PC-9 (cell line): ENCODE measurements at places on chromosomes 3 and 15. TPM values are rescaled to one million over a fixed set of nuclear protein-coding genes. Genes with fewer than 3 reads are reported as not detected.

Gene GOLGA6A
- total RNA-seq, result 1.2 TPM in 1 of 2 replicates, not detected in the other

Gene ANKRD63
- not detected in 2 replicates for total RNA-seq

Gene IGF1R
- total RNA-seq, result 71.3 and 78.9 TPM in 2 replicates

Gene LTK
- 0.11 and 0.28 TPM in 2 replicates for total RNA-seq

Gene GOLGA8B
- 67.3 and 77.8 TPM in 2 replicates for total RNA-seq

Gene MEGF11
- total RNA-seq, result not detected in 2 replicates

Gene ZNF662
- 7.5 and 9.2 TPM in 2 replicates for total RNA-seq

DNA sequence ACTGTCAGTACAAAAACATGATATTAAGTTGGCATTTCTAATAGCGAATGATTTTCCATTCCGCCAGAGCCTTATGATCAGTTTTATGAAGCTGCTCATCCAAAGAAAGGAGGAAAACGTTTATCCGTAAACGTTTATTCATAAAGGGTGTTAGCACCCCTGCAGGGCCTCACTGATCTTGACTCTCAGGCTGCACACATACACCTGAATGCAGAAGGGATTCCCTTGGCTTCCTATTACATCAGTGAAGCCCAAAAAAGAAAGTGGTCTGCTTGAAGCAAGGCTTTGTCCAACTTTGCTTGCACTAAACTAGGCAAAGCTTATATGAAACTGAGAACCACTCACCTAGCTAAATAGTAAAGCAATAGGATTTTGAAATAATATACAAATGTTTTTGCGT is 659.5 kb upstream of the CADM2 start:
- no peaks in the 10 kb centered on the region for H3K4me1 ChIP-seq
- no peaks in the 10 kb centered on the region for H3K36me3 ChIP-seq
- no peaks in the 10 kb centered on the region for H3K27me3 ChIP-seq

- no peaks in the 10 kb centered on the region for H3K36me3 ChIP-seq
- 0 out of 2 replicates have a peak overlapping the region, but pooled peaks have one; percentile 19 for H3K27ac ChIP-seq
- DNase-seq, result no peak
Measured at GRCh38 chr3:48896936-48897335, 1.7 kb downstream of the SLC25A20 start.

DNA sequence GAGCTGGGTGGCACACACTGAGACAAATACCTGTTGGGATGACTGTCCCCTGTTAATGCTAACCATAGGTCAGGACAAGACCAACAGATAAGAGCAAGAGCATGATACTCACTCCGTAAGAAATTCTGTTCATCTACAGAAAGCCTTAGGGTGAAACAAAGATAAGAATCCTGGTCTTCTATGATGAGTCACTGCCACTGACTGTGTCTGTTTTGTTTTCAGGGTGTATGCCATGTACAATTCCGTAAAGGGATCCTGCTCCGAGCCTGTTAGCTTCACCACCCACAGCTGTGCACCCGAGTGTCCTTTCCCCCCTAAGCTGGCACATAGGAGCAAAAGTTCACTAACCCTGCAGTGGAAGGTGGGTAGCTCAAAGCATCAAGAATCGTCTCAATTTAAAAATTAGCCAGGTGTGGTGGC is 141.1 kb downstream of the GHSR start:
- H3K27me3 ChIP-seq, result no peaks in the 10 kb centered on the region
- H3K4me3 ChIP-seq, result no peak overlapping the region
- H3K36me3 ChIP-seq, result peaks cover 86% of the 10 kb centered on the region
- H3K27ac ChIP-seq, result peak overlapping the region; percentile 78

- no peaks in the 10 kb centered on the region for H3K4me1 ChIP-seq
- H3K36me3 ChIP-seq, result no peaks in the 10 kb centered on the region
Measured at GRCh38 chr3:31157047-31157694, 262.7 kb upstream of the GADL1 start.

GRCh38 chr15:51252671-51253070 is 85.7 kb downstream of the CYP19A1 start:
- no peaks in the 10 kb centered on the region for H3K36me3 ChIP-seq
- no peak overlapping the region for H3K27ac ChIP-seq
- no peaks in the 10 kb centered on the region for H3K27me3 ChIP-seq
- no peaks in the 10 kb centered on the region for H3K4me1 ChIP-seq
- H3K4me3 ChIP-seq, result no peak overlapping the region
- no peak for DNase-seq

DNA sequence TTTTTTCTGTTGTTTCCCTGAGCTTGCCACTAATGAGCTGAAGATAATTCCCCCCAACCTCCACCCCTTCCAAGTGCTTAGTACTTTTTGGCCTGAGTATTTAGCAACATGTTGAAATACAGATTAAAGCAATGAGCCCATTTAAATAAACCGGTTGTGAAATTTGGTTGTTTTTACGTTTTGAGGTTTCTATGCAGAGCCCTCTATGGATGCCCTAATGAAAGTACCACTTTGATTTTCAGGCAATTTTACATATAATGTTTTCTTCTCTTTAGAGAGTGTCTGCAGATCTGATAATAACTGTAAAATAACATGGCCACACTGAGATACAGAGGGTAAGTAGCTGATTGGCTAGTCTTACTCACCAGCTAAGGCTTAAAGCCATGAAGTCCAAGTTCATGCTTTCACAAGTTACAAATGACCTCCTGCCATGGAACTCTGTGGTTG is 139.4 kb upstream of the SLC7A14 start:
- H3K4me1 ChIP-seq, result peaks cover 27% of the 10 kb centered on the region
- H3K27ac ChIP-seq, result no peak overlapping the region
- H3K4me3 ChIP-seq, result no peak overlapping the region

GRCh38 chr3:143998266-143998665 is 26.6 kb downstream of the DIPK2A start:
- H3K4me3 ChIP-seq, result no peak overlapping the region
- DNase-seq, result no peak
- 0 out of 2 replicates have a peak, but pooled peaks cover 4% of the 10 kb centered on the region for H3K36me3 ChIP-seq
- no peaks in the 10 kb centered on the region for H3K4me1 ChIP-seq

DNA sequence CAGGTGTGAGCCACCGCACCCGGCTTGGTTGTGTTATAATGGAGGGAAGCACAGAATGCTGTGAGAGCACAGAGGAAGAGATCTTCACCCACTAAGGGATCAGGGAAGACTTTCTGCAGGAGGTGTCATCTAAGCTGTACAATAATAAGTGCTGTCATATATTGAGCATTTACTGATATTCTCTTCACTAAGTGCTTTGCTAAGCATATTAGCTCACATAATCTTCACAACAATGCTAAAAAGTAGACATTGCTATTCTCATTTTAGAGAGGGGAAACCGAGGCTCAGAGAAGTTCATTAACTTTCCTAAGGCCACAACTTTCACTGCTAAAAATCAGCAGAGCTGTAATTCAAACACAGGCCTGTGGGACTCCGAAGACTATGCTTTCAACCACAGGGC is 115.3 kb downstream of the CORO2B start:
- no peak for DNase-seq
- H3K27me3 ChIP-seq, result no peaks in the 10 kb centered on the region
- no peaks in the 10 kb centered on the region for H3K36me3 ChIP-seq
- no peaks in the 10 kb centered on the region for H3K4me1 ChIP-seq

GRCh38 chr15:41545218-41545617 is 1.2 kb upstream of the RPAP1 start:
- DNase-seq, result no peak
- H3K27ac ChIP-seq, result no peak overlapping the region
- H3K27me3 ChIP-seq, result no peaks in the 10 kb centered on the region
- H3K4me3 ChIP-seq, result no peak overlapping the region
- H3K4me1 ChIP-seq, result peaks cover 20% of the 10 kb centered on the region

GRCh38 chr3:23859012-23859743 is 53.4 kb downstream of the UBE2E1 start:
- no peaks in the 10 kb centered on the region for H3K27me3 ChIP-seq
- H3K4me3 ChIP-seq, result no peak overlapping the region; the same call in 1 of the 2 replicates
- peak overlapping the region; percentile 45 for H3K27ac ChIP-seq
- peaks cover 36% of the 10 kb centered on the region for H3K4me1 ChIP-seq
- H3K36me3 ChIP-seq, result peaks cover 3% of the 10 kb centered on the region; the same call in 1 of the 2 replicates

- peak overlapping the region; percentile 96; the same call in 1 of the 2 replicates for H3K4me3 ChIP-seq
- no peak for DNase-seq
- peaks cover 37% of the 10 kb centered on the region for H3K36me3 ChIP-seq
- peaks cover 45% of the 10 kb centered on the region for H3K4me1 ChIP-seq
- no peaks in the 10 kb centered on the region for H3K27me3 ChIP-seq
- H3K27ac ChIP-seq, result 0 out of 2 replicates have a peak overlapping the region, but pooled peaks have one; percentile 55
Measured at GRCh38 chr3:52684184-52684583, 1.5 kb downstream of the PBRM1 start.

GRCh38 chr15:90489514-90489913 is 40.2 kb upstream of the CRTC3 start:
- H3K27me3 ChIP-seq, result no peaks in the 10 kb centered on the region
- H3K36me3 ChIP-seq, result peaks cover 37% of the 10 kb centered on the region
- H3K27ac ChIP-seq, result no peak overlapping the region
- no peaks in the 10 kb centered on the region for H3K4me1 ChIP-seq

DNA sequence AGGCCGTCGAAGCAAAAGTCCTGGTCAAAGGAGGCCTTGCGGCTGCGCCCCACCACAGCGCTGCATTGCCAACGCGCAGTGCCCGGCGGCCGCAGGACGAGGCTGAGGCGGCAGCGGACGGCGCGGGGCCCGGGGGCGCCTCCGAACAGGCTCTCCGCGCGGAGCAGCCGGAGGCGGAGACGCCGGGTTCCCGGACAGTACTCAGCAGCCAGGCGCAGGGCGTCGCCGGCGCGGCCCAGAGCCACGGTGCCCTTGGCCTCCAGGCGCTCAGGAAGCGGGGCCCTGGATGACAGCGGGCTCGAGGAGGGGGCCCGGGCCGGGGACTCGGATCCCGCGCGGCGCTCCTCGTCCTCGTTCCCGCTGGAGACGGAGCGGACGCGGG is 1.1 kb downstream of the C2CD4B start:
- no peak overlapping the region for H3K4me3 ChIP-seq
- no peaks in the 10 kb centered on the region for H3K27me3 ChIP-seq
- H3K4me1 ChIP-seq, result no peaks in the 10 kb centered on the region
- H3K27ac ChIP-seq, result no peak overlapping the region
- H3K36me3 ChIP-seq, result no peaks in the 10 kb centered on the region
- DNase-seq, result no peak

GRCh38 chr3:5798809-5799208 is 611.3 kb downstream of the EDEM1 start:
- H3K36me3 ChIP-seq, result no peaks in the 10 kb centered on the region
- H3K27ac ChIP-seq, result no peak overlapping the region
- peak; percentile 52 for DNase-seq
- H3K4me3 ChIP-seq, result no peak overlapping the region

GRCh38 chr3:127960421-127960965 is 45.5 kb downstream of the KBTBD12 start:
- no peak overlapping the region for H3K4me3 ChIP-seq
- no peaks in the 10 kb centered on the region for H3K36me3 ChIP-seq
- DNase-seq, result no peak
- H3K4me1 ChIP-seq, result peaks cover 34% of the 10 kb centered on the region
- H3K27ac ChIP-seq, result no peak overlapping the region

DNA sequence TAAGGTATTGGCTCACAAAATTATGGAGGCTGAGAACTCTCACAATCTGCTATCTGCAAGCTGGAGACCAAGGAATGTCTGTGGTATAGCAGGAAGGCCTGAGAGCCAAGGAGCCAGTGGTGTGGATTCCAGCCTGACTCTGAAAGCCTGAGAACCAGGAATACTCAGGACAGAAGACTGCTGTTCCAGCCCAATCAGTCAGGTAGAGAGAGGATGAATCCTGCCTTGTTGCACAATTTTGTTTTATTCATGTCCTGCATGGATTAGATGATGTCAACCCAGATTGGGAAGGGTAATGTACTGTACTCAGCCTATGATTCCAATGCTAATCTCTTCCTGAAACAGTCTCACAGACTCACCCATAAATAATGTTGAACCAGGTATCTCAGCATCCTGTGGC is 312.4 kb upstream of the KCNMB2 start:
- H3K27me3 ChIP-seq, result no peaks in the 10 kb centered on the region
- no peaks in the 10 kb centered on the region for H3K4me1 ChIP-seq
- H3K27ac ChIP-seq, result no peak overlapping the region

- no peaks in the 10 kb centered on the region for H3K4me1 ChIP-seq
- DNase-seq, result no peak
- H3K36me3 ChIP-seq, result no peaks in the 10 kb centered on the region
- H3K27me3 ChIP-seq, result peaks cover 32% of the 10 kb centered on the region
- no peak overlapping the region for H3K4me3 ChIP-seq
Measured at GRCh38 chr3:38725726-38726419, 76.4 kb upstream of the SCN5A start.

DNA sequence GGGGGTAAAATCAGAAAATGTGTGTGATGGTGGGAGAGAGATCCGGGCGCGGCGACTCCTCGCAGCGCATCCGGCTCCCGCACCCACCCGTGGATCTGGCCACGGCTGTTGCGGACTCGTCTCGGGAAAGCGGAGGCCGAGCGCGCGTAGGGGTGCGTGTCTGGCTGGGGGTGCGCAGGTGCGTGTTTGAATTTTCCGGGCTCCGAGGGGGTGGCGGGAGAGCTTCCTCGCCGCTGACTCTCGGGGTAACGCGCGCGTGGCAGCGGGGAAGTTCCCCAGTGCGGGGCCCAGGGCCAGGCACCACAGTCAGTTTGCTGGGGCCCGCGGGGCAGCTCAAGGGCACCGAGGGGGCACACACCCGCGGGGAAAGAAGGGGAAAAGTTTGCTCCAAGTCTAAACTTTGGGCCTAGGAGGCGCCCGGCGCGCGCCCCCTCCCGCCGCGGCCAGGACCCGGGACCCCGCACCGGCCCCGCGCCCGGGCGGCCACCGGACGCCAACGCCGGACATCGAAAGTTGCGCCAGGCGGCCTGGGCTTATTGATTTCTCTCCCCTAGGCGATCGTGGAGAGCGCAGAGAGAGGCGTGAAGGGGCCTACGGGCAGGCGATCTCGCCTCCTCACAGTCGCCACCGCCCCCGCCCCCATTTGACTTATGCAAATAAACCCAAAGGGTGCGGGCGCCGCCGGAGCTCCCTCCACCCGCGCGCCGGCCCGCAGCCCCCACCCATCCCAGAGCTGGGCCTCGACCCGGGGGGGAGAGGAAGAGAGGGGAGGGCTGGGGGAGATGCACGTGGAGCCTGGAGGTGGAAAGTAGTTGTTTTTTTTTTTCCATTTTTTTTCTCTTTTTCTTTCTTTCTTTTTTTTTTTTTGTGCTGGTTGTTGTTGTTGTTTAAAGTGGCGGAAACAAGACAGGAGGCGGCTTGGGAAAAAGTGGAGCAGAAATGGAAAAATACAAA is 639 bp downstream of the FOXP1 start:
- no peaks in the 10 kb centered on the region for H3K36me3 ChIP-seq
- H3K4me1 ChIP-seq, result peaks cover 39% of the 10 kb centered on the region
- H3K27ac ChIP-seq, result peak overlapping the region; percentile 55
- peak; percentile 46 for DNase-seq
- peak overlapping the region; percentile 85 for H3K4me3 ChIP-seq
- H3K27me3 ChIP-seq, result no peaks in the 10 kb centered on the region

DNA sequence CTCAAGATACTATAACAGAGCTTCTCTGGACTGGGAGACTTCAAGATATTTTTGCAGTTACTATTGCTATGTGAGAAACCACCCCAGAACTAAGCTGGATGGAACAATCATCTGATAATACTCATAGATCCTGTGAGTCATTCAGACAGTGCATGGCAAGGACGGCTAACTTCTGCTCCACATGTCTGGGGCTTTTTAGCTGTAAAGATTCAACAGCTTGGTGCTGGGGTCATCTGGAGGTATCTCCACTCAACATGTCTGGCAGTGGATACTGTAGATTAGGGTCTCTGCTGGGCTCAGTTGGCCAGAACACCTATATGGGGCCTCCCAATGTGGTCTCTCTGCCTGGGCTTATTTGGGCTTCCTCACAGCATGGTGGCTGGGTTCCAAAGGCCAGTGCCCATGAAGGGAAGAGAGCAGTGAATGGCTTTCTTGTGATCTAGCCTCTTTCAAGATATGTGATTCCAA is 117.3 kb upstream of the SLC7A14 start:
- H3K4me3 ChIP-seq, result no peak overlapping the region
- H3K4me1 ChIP-seq, result 0 out of 2 replicates have a peak, but pooled peaks cover 7% of the 10 kb centered on the region
- H3K36me3 ChIP-seq, result no peaks in the 10 kb centered on the region
- H3K27ac ChIP-seq, result no peak overlapping the region
- no peak for DNase-seq
- no peaks in the 10 kb centered on the region for H3K27me3 ChIP-seq

- no peak overlapping the region for H3K27ac ChIP-seq
- DNase-seq, result no peak
- no peaks in the 10 kb centered on the region for H3K4me1 ChIP-seq
- H3K27me3 ChIP-seq, result no peaks in the 10 kb centered on the region
Measured at GRCh38 chr3:193701953-193702635, 109.1 kb downstream of the OPA1 start.
